CD4-positive, alpha-beta T cell treated with Interleukin-21 for 1 hour (primary cell): ENCODE measurements at places on chromosomes 7 and 10.

GRCh38 chr10:88538048-88538447 lies 45.1 kb downstream of the RNLS start:
- DNase-seq: no peak

DNA sequence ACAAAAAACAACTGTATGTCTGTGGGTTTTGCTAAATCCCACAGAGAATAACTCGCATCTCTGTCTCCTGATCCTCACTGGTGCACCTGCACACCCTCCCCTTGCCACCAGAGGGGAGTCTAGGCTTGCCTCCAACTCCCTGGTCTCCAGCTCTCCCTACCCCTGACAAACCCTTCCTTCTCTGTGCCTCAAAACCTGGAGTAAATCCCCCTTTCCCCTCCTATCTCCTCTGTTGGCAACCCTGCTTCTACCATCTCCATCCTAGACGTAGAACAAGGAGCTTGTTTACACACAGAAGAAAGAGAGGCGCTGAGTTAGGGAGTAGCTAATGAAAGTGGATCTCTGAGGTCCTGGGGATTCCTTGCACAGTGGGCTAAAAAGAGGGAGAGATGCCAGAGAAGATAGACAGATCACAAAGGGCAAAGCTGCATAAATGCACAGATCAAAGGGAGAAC lies 6.0 kb downstream of the MBLAC1 start:
- peak; percentile 77 for DNase-seq

GRCh38 chr10:17212802-17213221 lies 11.3 kb upstream of the TRDMT1 start:
- no peak for DNase-seq

- DNase-seq: no peak
Measured at GRCh38 chr7:1749864-1750466, 79.9 kb downstream of the ELFN1 start.

DNA sequence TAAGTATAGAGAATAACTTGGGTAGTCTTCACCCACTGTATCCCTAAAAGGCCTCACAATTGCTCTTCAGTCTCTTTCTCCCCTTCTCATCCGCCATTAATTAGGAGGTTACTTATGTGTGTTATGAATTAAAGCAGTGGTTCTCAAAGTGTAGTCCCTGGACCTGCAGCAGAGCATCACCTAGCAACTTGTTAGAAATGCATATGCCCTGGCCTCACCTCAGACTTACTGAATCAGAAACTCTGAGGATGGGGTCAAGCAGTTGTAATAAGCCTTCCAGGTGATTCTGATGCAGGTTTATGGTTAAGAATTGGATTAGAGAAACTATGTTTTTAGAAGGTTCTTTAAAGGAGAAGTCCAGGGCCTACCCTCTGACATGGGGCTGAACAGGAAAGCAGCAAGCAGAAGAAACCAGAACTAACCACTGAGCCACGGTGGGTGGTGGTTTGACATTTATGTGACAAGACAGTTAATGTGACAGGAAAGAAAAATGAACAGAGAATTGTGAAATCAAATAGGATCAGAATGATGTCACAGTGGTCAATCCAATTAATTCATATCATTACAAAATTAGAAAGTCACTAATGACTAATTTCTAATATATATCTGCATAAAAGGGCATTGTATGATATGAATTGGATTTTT lies 37.6 kb downstream of the ENTPD1 start:
- DNase-seq: peak; percentile 26

GRCh38 chr10:34647160-34647559 lies 167.9 kb downstream of the PARD3 start:
- DNase-seq: no peak

DNA sequence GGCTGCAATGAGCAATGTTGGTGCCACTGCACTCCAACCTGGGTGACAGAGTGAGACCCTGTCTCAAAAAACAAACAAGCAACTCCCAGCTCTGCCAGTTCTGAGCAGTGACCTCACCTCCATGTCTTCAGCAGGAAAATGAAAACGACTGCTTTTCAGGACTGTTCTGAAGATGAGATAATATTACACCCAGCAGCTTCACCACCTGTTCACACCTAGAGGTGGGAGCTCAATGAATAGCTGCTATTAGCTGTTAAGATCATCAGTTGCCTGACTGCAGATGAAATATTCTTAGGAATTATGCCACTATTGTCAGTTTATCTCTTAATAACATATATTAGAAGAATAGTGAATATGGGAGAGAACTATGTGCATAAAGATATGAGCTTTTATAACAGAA lies 48.4 kb upstream of the CYTH3 start:
- DNase-seq: no peak

- no peak for DNase-seq
Measured at GRCh38 chr7:138151731-138152577, 75.7 kb downstream of the AKR1D1 start.

DNA sequence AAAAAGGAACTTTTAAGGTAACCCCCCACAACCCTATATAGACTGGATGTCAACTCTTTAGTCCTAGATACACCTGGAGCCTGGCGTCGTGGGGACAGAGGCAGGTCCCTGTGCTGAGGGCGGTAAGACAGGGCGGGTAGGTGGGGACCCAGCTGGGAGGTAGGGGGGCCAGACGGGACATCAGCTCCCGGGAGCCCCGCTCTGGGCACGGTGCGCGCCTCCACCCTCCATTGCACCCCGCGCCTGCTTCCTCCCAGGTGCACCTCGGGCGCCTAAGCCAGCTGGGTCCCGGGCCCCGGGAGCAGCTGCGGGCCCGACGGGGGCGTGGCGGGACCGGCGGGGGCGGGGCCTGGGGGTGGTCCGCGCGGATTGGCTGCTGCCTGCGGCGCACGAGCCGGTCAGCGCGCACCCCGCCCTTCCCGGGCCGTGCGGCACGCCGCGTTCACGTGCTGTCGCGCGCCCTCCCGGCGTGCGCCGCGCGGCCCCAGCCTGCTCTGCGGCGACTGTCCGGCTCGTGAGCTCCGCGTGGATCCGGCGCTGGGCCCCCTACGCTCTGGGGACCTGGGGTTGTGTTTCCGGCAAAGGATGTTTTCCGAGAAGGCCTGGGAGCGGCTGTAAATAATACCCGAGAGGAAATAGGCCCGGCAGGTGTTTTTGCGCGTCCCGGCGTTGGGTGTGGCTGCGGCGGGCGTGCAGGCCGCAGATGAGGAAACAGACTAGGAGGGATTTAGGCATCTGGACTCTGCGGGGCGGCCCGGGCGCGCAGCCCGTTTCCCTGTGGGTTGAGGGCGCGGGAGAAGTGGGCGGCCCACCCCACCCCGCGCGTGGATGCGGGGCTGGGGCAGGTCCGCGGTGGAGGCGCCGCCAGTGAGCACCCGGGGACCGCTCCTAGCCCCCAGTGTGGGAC lies 39.1 kb upstream of the PFKFB3 start:
- DNase-seq: peak; percentile 93
